ENCODE measurements at places on chromosomes 1 and 21. TPM values are rescaled to one million over a fixed set of nuclear protein-coding genes. Genes with fewer than 3 reads are reported as not detected.
A peak's percentile ranks its signal among the peaks of the same experiment; 100 is the strongest.

GRCh38 chr1:89550995-89551394, 26.4 kb downstream of the LRRC8B start:
- H3K27me3 ChIP-seq, result no peaks in the 10 kb centered on the region
- no peaks in the 10 kb centered on the region for H3K36me3 ChIP-seq
- H3K4me1 ChIP-seq, result peaks cover 26% of the 10 kb centered on the region
- no peak overlapping the region for H3K4me3 ChIP-seq
- no peak overlapping the region for H3K27ac ChIP-seq
- DNase-seq, result no peak

Gene TEDDM1
- not detected for total RNA-seq

Gene EVA1B
- 49.4 TPM for total RNA-seq

DNA sequence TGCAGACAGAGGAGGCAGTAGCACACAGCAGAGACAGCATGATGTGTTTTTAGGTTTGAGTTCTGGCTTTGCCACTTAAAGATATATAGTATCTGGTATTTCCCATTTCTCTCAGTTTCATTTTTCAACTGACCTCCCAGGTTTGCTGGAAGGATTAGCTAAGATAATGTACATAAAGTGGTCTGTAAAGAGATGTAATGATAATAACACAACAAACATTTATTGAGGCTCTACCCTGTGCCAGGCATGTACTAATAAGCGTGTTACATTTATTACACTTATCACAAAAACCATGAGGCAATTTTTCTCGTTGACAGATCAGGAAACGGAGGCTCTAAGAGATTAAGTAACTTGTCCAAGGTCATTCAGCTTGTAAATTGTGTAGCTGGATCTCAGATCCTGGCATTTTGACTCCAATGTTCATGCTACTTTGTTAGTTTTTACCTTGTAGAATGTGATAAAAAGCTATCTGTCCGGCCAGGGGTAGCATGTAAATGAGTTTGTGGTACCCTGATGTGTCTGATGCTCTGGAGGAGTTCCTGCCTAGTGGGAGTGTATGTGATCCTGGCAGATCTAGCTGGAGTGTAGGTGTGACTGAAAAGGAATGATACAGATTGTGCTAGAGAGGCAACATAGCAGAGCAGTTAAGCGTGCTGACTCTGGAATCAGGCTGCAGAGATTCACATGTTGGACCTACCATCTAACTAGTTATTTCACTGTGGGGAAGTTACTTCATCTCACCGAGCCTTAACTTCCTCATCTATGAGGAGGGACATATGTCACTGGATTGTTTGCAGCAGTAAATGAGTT, 146.6 kb downstream of the VPS13D start:
- H3K36me3 ChIP-seq, result peaks cover 64% of the 10 kb centered on the region
- no peak for DNase-seq
- peaks cover 16% of the 10 kb centered on the region for H3K4me1 ChIP-seq
- H3K27ac ChIP-seq, result no peak overlapping the region
- no peaks in the 10 kb centered on the region for H3K27me3 ChIP-seq

DNA sequence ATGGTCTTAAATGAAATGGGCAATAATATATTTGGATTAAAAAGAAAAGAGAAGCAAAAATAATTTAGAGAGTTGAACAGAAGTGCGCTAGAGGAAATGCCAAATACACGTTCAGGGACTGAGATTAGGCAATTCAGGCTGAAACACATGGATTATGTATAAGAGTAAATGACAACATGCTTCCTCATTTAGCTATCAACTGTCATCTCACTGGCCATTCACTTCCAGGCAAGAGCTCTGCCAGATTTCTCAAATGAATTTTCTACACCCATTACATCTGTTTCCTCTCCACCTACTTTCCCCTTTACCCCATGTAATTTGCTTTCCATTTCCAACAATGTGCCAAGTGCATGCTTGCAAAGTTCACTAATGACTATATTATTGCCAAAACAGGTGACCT, 582.4 kb downstream of the LTN1 start:
- H3K4me1 ChIP-seq, result no peaks in the 10 kb centered on the region
- H3K4me3 ChIP-seq, result no peak overlapping the region
- H3K27ac ChIP-seq, result no peak overlapping the region
- DNase-seq, result no peak
- peaks cover 9% of the 10 kb centered on the region for H3K36me3 ChIP-seq
- H3K27me3 ChIP-seq, result no peaks in the 10 kb centered on the region

Gene SLC25A34
- 0.97 TPM for total RNA-seq

Gene OR2T29
- total RNA-seq, result not detected

DNA sequence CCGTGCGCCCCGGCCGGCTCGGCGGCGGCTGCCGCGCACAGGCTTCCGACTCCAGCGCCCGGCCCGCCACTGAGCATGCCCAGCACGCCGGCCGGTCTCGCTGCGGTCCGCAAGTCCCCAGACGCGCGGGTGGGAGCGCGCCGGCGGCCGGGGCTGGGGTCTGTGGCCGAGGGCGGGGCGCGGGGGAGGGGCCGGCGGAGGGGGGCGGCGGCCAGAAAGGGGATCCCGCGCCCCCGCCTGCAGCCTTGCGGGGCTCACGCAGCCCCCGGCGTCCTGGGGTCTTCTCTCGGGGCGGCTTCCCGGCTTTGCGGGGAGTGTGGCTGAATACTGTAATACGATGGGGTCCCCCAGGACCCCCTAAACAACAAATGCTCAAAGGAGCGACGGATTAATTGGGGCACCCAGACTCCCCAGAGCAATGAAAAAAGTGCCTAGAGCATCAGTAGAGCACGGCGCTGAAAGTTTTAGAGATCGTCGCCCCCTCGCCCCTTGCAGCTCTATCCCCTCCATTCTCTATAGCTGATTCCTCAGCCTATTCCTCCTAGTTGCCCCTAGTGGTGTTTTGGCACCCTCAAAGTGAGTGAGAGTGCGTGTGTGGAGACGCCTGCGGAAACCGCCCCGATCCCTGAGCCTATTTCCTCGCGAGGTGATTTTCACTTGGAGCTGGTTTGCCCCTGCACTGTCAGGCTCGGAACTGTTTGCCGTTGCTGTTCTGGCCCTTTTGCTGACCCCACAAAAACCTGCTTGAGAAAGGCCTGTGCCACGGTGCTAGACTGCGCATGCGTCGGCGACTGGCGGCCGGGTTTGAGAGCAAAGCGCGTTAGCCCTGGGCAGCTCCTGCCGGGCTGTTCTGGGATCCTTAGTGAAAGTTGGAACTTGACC, at the start of gene VAV3:
Gene VAV3, minus strand, starts transcription at position 71 of the 882 bp plus-strand sequence. CDS start 311 bp downstream, outside the sequence.
- peak within 1 kb of the TSS; percentile 53 for H3K4me3 ChIP-seq
- H3K27me3 ChIP-seq, result peaks cover 4% of the 10 kb centered on the region
- H3K4me1 ChIP-seq, result peaks cover 26% of the 10 kb centered on the region

- H3K36me3 ChIP-seq, result no peaks in the 10 kb centered on the region
- no peaks in the 10 kb centered on the region for H3K27me3 ChIP-seq
- no peak for DNase-seq
- H3K4me1 ChIP-seq, result no peaks in the 10 kb centered on the region
These were observed 7.3 kb upstream of the SLC35D1 start for GRCh38 chr1:67061266-67061665.

- H3K4me3 ChIP-seq, result no peak overlapping the region
- H3K36me3 ChIP-seq, result peaks cover 35% of the 10 kb centered on the region
- H3K27ac ChIP-seq, result no peak overlapping the region
- no peaks in the 10 kb centered on the region for H3K27me3 ChIP-seq
- H3K4me1 ChIP-seq, result peaks cover 26% of the 10 kb centered on the region
These were observed 57.8 kb upstream of the RAVER2 start for GRCh38 chr1:64686828-64687724.

Gene TRIM46
- 1.7 TPM for total RNA-seq

- H3K27me3 ChIP-seq, result no peaks in the 10 kb centered on the region
- no peaks in the 10 kb centered on the region for H3K4me1 ChIP-seq
- H3K4me3 ChIP-seq, result no peak overlapping the region
- H3K27ac ChIP-seq, result no peak overlapping the region
- DNase-seq, result no peak
These were observed 21.4 kb upstream of the PTAFR start for GRCh38 chr1:28197682-28198415.

DNA sequence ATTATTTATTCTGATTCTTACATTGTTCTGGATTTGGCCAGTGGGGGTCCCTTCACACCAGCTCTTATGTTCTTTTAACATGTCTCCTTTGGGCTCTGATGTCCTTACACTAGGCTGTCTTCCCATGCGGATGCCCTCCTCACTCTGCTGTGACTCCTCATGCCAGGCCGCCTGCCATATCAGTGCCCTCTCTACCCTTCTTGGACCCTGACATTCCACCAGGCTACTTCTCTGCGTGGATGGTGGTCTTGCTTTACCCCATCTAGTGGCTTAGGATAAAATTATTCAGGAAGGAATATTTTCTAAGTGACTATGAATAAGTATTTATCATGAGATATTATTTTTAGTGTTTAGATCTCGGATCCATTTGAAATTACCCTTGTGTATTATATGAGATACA, 21.2 kb downstream of the ATF6 start:
- H3K27me3 ChIP-seq, result no peaks in the 10 kb centered on the region
- no peak overlapping the region for H3K4me3 ChIP-seq
- H3K36me3 ChIP-seq, result peaks cover 33% of the 10 kb centered on the region
- DNase-seq, result no peak
- peaks cover 8% of the 10 kb centered on the region for H3K4me1 ChIP-seq

Gene KIF14
- 0.17 TPM for total RNA-seq

DNA sequence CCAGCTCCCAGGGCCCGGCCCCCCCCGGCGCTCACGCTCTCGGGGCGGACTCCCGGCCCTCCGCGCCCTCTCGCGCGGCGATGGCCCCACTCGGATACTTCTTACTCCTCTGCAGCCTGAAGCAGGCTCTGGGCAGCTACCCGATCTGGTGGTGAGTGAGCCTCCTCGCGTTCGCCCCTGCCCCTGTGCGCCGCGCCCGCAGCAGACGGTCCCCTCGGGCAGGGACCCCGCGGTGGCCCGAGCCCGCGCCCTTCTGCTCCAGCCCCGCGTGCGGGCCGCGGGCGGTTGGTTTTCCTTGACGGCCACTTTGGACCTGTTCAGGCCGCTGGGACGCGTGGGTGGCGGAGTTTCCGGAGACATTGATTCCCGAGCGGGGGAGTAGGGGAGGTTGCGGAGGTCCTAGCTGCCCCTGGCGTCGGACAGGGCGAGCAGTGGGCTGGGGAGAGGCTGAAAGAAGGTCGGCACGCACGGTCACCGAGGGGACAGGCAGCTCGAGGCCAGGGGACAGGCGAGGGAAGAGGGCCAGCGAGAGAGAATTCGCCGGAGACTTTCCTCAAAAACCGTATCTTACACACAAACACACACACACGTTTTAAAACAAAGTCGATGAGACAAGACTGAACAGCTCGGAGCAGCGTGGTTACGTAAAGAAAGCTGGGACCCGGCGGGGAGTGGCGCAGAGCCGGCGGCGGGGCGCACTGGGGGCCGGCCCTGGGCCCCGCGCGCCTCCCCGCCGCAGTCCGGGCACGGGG, 427 bp downstream of the WNT3A start:
- no peaks in the 10 kb centered on the region for H3K36me3 ChIP-seq
- no peak overlapping the region for H3K27ac ChIP-seq
- peak; percentile 45 for DNase-seq
- no peaks in the 10 kb centered on the region for H3K27me3 ChIP-seq
- H3K4me1 ChIP-seq, result no peaks in the 10 kb centered on the region

Measured in esophagus muscularis mucosa (tissue), 4 donors.